ENCODE measurements at places on chromosomes 2 and 18. TPM values are rescaled to one million over a fixed set of nuclear protein-coding genes. Genes with fewer than 3 reads are reported as not detected.

Gene CAPN14
- 0.04 TPM for polyA plus RNA-seq

Gene NMS
- polyA plus RNA-seq = not detected

Gene TSPYL6
- polyA plus RNA-seq = not detected

Gene SLC19A3
- polyA plus RNA-seq = 6.6 TPM

Gene ASTL
- not detected for polyA plus RNA-seq

Gene FAP
- polyA plus RNA-seq = 8.7 TPM

Gene GAREM1
- polyA plus RNA-seq = 34.4 TPM

Gene CLEC4F
- not detected for polyA plus RNA-seq

Gene NAT8
- polyA plus RNA-seq = 26.7 TPM

Gene IRS1
- 11.3 TPM for polyA plus RNA-seq

Gene CNPPD1
- polyA plus RNA-seq = 69.5 TPM

Gene KIF1A
- polyA plus RNA-seq = 7.1 TPM

Gene UNC50
- 79.1 TPM for polyA plus RNA-seq

Gene ABCB11
- polyA plus RNA-seq = 0.13 TPM

GRCh38 chr2:239232195-239232578 is 168.6 kb downstream of the HDAC4 start:
- DNase-seq = no peak

DNA sequence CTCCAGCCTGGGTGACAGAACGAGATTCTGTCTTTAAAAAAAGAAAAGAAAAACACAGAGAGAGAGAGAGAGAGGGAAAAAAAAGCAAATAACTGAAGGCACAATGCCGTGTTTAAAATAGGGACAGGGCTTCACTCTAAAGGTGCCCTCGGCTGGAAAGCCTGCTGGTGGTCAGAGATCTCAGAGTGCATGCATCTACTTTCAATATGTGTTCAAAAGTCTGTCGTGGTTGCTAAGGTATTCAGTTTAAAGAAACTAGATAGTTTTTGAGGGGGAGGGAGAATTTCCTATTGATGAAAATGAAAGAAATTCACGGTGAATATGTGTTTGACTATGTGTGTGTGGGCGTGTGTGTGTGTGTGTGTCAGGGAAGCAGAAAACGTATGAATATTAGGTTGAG is 11.0 kb upstream of the CBLN2 start:
- no peak for DNase-seq

GRCh38 chr2:16625201-16625729 is 40.4 kb downstream of the CYRIA start:
- no peak for DNase-seq

DNA sequence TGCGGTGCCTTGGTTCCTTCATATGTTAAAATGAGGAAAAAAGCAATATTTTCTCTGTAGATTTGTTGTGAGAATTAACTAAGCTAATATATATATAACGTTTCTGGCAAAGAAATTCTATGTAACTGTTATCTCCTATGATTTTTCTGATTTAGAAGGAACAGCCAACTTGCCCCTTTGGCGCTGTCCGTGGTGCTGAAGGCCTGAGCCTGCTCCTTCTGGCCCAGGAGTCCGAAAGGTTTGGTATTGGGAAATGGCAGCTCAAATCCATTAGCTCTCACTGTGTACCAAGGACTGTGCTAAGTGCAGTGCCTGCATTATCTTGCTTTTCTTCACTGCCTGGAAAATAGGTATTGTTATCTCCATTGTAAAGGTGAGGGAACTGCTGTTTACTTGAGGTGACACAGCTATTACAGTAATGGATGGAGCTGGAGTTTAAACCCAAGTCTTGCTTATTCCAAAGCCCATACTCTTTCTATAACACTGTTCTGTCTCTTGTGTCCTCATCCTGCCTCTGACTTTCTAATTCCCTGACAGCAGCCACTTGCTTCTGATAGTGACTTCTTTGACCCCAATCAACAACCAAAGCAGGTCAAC is 52.2 kb downstream of the C1QL2 start:
- DNase-seq = peak; percentile 29

DNA sequence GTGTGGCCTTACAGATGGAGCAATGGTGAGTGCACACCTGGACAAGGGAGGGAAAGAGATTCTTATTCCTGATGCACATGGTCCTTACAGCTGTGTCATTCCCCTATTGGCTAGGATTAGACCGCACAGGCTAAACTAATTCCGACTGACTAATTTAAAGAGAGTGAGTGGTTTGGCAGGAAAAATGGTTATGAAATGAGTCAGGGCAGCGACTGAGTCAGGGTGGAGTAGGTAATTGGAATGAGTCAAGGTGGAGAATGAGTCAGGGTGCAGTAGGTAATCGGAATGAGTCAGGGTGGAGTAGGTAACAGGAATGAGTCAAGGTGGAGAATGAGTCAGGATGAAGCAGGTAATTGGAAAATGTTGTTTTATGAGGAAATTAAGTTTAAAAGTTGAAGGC is 1353.7 kb upstream of the LRRTM1 start:
- no peak for DNase-seq

GRCh38 chr2:64173156-64174135 is 29.2 kb upstream of the PELI1 start:
- no peak for DNase-seq

- no peak for DNase-seq
Observed at GRCh38 chr18:3660739-3661515, 211.0 kb downstream of the TGIF1 start.

DNA sequence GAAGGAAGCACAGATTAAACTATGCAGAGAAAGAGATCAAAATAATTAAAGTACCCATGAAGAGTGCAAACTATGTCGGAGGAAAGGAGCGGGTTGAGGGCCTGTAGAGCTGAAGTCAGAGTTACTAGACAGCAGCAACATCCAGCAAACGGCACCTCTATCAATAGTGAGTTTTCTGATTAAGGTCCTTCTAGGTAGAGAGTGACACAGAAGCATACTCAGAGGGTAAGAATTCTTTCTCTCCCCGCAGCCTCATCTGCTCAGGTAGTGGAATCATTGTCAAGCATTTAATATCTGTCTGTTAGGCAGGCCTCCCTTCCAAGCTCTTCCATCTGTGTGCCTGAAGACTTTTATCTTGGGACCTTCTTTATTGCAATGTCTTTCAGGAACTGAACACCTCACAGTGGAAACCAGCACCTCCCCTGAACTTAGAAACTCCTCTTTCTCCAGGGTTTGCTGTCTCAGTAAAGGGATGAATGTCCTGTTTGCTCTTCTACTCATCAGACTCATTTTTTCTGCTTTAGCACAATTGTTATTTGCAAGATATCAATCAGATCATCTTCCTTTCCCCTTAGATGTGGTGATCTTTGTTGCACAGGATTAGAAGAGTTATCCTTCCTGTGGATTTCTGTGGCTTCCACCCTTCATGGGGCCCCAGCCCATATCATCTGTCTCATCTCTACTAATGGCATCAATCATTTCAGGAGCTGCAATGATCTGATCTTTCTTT is 28.8 kb downstream of the SP140 start:
- DNase-seq = no peak

- no peak for DNase-seq
Observed at GRCh38 chr2:12340164-12340563, 376.6 kb upstream of the TRIB2 start.

GRCh38 chr18:77658299-77658662 is 408.6 kb downstream of the GALR1 start:
- DNase-seq = no peak

GRCh38 chr2:10135296-10136089 is 13.0 kb downstream of the RRM2 start:
- no peak for DNase-seq

GRCh38 chr18:76889091-76889699 is 66.8 kb downstream of the ZNF236 start:
- no peak for DNase-seq

DNA sequence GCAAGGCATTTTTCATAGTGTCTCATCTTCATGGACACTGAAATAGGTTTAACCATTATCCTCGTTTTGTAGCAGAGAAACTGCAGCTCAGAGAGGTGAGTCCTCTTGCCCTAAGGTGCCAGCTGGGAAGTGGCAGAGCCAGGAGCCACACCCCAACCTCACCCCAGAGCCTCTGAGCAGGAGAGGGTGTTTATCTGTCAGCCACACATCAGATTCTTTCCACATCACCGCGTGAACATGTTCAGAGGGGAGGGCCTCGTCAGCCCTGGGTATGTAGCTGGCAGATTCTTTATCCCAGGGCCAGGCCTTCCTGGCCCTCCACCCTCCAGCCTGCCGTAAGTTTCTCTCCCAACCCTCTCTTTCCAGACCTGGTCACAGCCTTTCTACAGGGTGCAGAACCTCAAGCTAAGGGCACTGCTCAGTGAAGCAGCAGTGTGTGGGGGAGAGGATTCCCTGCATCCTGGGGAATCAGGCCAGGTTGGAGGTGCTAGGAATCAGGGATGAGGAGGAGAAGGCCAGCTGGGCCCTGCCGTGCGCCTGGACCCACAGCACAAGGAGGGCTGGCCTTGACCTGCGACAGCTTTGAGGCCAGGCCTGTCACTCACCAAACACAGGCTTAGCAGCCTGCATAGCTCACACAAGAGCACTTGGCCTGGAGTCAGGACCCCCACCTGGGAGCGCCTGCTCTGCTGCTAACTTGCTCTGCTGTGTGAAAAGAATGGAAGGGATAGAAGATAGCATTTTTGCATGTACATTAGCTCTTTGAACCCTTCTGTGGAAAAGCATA is 111.3 kb upstream of the MCFD2 start:
- DNase-seq = no peak

DNA sequence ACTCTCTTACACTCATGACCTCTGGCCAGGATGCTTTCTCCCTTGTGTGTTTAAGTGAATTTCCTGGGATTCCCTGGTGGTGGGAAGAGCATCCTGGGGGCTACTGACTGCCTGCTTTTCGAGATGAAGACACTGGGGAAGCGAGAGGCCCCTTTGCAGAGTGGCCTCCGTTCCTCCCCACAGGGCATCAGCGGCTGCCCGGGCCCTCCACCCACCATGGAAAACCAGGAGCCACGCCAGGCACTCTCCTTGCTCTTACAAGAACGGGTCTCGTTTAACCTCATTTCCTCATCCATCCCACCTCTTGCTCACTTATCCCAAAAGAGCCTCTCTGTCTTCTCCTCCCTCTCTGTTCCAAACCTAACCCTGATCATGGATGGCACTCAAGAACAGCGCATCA is 17.8 kb downstream of the CHST10 start:
- no peak for DNase-seq

DNA sequence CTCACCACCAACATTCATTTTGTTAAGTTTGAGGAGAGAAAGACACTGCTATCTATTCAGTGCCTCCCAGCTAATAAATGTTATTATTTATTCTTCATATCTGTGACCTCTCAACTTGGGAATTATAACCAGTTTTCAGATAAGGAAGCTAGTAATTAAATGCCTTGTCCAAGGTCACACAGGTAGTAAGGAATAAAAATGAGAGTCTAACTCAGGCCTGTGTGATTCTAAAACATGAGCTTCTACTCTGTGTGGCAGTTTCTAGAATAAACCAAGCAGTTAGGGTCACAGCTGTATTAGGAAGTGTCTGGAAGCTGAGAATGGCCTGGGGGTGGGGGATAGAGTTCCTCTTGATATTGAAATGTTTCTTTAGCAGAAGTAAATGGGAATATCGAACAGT is 137.8 kb upstream of the LRATD1 start:
- DNase-seq = no peak

- no peak for DNase-seq
Observed at GRCh38 chr2:120299561-120299960, 46.4 kb upstream of the INHBB start.

- no peak for DNase-seq
Observed at GRCh38 chr2:25309402-25309801, 32.3 kb downstream of the DNMT3A start.

- DNase-seq = no peak
Observed at GRCh38 chr18:59814891-59815290, 84.9 kb upstream of the PMAIP1 start.

DNA sequence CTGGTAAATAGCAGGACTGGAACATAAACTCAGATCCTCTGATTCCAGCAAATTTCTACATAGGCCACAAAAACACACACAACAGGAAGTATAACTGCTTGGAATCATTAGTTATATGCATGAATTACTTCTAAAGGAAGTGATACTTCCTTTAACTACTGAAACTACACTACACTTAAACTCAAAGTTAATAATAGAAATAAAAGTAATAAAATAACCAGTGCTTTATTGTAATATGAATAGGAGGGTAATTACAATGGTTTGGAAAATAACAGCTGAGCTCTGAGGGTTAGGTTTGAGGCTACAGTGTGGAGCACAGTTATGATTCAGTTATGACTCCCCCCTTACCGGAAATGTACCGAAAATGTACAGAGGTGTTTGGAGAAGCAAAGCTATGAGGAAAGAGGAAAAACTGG is 18.5 kb upstream of the POLI start:
- DNase-seq = no peak

DNA sequence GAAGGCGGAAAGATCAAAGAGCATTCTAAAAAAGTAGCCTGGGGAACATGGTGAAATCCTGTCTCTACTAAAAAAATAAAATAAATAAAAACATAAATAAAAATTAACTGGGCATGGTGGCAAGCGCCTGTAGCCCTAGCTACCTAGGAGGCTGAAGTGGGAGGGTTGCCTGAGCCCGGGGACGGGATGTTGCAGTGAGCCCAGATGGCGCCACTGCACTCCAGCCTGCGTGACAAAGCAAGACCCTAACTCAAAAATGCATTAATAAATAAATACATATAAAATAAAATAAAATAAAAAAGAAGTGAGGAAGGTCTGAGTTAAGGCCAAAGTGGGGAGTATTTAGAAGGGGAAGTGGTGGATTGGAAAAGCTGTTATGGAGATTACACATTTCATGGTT is 1.3 kb upstream of the PSMD14 start:
- DNase-seq = no peak

Data from right renal cortex interstitium (tissue), 3 donors.